ENCODE measurements at places on chromosomes 2 and 18.
A peak's percentile ranks its signal among the peaks of the same experiment; 100 is the strongest.

GRCh38 chr2:238857959-238858358 lies 10.1 kb downstream of the TWIST2 start:
- DNase-seq = no peak

DNA sequence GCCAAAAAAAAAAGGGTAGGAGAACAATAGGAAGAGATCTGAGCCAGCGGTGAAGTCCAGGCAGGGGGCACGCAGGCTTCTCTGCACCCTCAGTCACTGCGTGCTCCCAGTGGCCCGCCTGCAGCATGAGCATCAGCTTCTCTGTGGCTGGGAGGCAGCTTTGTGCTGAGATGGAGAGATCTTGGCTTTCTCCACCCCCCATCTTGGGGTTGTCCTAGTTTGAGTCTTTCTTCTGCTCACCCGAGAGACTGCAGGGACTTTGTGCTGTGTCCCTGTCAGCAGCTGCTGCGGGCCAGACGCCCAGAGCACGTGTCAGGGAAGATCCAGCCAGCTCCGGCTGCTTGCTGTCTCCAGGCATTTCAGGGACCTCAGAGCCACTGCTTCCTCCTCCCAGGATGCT lies 20.3 kb downstream of the TRAPPC12 start:
- peak; percentile 90 for DNase-seq

DNA sequence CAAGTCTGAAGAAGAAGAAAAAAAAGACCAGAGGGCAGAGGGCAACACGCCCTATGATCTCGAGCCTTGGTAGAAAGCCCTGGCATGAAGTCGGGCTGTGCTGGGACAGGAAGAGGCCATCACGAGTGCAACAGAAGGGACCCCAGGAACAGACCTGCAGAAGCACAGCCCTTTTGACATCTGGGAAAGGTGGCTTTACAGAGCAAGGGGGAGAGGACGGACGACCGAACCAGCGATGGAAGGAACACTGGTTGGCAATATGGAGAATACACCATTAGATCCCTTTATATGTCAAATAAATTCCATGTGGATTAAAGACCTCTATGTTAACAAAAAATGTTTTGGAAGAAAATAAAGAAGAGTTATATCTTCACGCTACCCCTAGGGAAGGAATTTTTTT lies 10.7 kb downstream of the KIF1A start:
- DNase-seq = peak; percentile 2

DNA sequence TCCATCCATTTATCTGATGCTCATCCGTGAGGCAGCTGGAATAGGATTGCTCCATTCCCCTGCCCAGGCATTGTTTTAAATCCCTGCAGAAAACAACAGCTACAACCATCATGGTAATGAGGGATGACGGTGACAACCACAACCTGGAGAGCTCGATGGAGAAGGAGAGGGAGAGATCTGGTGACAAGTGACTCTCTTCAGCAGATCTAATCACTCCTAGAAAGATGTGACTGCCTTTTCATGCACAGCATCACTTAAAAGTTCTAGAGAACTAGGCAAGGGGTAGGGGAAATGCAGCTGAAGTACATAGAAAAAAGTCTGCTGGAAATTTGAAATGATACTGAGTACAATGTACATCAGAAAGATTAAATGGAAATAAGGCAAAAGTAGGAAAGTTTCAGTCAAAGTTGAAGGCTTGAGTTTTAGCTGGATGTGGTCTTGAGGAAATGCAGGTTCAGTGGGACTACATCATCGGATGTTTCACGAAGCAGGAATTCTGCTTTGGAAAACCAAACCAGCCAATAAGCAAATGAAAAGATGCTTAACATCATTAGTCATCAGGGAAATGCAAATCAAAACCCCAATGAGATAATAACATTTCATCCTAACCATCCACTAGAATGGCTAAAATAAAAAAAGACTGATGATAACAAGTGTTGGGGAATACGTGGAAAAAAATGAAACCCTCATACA lies 6.8 kb upstream of the ARHGAP25 start:
- DNase-seq = no peak

DNA sequence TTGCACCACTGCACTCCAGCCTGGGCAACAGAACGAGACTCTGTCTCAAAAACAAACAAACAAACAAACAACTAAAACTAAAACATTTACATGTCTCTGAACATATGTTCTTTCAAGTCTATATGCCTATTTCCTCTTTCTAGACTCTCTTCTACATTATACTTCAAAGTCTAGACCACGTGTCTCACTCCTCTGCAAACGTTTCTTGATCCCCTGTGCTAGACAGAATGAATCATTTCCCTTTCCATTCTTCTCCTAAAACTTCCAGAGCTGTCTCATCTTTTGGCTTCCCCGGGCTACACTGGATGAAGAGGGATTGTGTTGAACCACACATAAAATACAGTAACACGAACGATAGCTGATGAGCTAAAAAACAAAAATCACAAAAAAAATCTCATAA lies 67.1 kb downstream of the BAZ2B start:
- DNase-seq = no peak

DNA sequence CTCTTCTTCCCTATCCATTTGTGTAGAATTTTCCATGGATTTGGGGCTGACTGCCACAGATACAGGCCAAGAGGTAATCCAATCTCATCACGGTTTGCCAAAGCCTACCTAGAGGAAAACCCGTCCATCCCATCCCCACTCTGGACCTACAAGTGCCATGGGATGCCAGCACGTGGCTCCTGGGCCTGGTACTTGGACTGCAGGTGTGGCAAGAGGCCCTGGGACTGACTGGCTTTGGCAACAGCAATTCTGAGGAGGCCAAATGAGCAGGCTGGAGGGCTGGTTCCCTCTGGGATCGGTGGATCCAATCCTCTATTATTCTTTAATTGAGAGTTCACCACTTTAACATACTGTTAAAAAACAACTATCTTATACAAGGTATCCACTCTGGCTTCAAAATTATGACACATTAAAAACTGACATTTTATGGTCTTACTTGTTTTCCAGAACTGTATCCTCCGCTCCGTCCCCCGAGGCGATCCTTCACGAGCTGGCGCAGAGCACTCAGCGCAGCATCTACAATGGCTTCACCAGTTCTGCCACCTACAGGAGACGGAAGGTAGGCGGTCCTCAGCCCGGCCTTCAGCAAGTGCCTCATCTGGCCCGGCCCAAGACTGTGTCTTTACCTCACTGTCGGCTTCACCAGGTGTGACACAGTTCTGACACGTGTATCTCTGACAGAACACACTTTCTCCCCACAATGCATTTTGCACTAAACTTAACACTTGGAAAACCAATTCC lies 19.8 kb downstream of the PDIA6 start:
- no peak for DNase-seq

DNA sequence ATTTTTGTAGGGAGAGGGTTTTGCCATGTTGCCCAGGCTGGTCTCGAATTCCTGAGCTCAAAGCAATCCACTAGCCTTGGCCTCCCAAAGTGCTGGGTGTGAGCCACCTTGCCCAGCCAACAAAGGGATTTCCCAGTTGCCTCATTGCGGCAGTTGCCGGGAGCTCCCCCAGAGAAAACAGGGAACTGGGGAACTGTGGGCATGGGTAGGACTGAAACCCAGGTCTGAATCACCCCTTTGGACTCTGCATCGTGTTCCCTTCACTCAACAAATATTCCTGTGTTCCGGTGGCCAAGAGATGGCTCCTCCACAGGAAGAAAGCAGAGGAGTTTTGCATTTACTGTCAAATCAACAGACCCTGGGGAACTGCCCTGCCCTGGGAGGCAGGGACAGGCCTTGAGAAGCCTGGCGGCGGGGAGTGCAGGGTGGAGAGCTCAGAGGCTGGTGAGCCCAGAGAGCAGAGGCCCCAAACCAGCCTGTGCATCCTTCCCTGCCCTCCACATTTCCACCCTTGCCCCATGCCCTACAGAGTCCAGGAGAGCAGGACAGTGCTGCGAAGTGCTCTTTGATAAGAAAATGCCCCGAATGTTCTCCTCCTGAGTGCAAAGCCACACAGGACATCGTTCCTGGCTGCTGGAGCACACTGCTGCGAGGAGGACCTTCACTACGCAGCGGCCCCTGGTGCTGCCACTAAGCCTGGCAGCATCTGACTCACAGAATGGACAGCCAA lies 24.9 kb downstream of the MYO7B start:
- no peak for DNase-seq

GRCh38 chr18:72171596-72171995 lies 372.5 kb downstream of the CBLN2 start:
- DNase-seq = no peak

DNA sequence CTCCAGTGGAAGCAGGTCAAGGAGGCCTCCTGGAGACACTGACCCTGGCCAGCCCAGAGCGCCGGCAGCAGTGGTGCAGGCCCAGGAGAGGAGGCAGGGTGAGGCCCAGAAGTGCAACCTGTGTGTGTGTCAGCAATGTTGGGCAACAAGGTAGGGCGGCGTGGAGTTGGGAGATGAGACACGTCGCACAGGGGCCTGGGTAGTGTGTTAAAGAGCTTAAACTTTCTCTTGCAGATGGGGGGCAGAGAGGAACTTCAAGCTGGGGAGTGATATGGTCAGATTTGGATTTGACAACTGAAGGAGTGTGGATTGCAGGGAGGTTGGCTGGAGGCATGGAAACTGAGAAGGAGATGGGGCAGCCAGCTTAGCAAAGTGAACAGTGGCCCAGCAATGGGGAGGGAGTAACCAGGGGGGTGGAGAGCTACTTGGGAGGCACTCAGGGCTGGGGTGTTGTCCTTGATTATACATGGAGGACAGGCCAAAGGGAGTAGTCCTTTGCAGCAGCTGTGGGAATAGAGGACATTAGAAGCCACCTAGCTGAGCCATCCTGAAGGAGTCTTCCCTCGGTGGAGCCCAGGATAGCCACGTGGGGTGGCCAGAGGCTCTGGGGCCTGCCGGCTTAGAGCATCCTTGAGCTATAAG lies 278.6 kb upstream of the HS6ST1 start:
- no peak for DNase-seq

DNA sequence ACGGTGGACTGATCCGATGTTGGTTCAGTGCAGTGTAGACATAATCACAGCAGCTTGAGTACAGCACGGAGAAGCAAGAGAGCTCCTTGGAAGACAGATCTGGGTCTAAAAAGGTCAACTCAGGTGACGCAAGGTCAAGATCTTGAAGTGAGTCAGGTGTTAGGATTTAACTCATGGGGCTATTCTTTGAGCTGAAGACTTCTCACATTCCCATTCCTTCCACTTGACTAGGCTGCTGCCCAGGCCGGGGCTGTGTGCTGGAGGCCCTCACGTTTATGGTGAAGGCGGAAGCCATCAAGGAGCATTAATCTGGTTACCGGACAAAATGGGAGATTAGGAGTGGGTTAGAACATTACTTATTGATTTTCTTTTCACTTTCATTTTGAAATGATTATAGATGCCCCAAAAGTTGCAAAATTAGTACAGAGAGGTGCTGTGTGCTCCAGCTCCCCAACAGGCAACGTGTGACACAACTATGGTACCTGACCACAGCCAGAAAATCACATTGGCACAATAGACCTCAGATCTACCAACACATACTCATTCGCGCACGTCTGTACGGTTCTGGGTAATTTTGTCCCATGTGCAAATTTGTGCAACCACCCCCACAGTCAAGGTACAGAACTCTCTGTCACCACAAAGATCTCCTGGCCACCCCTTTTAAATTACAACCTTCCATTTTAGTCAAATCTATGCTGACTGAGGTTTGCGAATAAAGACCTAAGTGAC lies 77.6 kb upstream of the SEC11C start:
- no peak for DNase-seq

- DNase-seq = no peak
Measured at GRCh38 chr18:77107292-77107691, 25.3 kb downstream of the MBP start.

DNA sequence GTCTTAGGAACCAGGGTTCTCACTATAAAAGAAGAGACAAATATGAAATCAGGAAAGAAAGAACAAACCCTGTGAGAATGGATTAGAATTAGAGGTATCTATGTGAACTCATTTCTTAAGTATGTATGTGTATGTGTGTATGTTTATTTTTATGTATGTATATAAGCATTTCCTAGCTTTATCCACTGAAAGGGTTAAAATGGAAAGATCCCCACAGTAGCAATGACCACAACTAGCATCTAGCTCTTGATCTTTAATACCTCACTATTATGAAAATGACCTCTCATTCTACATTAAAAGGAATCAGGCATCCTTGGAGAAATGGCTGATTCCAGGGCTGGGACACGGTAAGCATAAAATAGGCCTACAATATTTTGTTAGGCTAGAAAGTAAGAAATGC lies 31.6 kb downstream of the RTN4 start:
- DNase-seq = no peak

DNA sequence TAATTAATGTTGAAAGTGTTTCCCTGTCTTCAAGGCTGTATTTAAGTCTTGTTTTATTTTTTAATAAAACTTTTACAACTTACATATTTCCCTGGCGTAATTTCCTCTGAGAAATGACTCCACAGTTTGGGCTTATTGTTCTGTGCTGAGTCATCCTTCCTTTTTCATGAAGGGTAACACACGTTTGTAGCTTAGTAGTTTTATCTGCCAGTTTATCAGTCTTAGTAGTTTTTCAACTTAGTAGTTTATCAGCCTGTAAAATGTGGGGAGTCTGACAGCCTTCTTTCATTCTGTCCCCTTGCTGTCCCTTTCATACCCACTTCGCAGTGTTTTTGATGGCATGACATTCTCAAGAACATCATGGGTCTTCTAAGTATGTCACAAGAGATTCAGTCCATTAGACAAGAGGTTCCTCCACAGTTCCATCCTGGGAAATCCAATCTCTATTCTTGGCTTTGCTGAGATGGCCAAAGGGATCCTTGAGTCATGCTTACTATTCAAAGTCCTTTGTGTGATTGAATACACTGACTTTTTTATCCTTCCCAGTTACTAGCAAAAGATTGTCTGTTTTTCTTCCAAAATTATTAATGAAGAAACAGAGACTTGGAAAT lies 60.0 kb upstream of the SGPP2 start:
- no peak for DNase-seq
